Neural crest cell (in vitro differentiated cells): ENCODE measurements at places on chromosomes 2 and 18.

- H3K4me3 ChIP-seq: no peak overlapping the region
- H3K4me1 ChIP-seq: peaks cover 7% of the 10 kb centered on the region
- no peaks in the 10 kb centered on the region for H3K36me3 ChIP-seq
- H3K27me3 ChIP-seq: no peaks in the 10 kb centered on the region
Observed at GRCh38 chr2:40332191-40332826, 119.6 kb downstream of the SLC8A1 start.

- no peaks in the 10 kb centered on the region for H3K4me1 ChIP-seq
- H3K27me3 ChIP-seq: peaks cover 22% of the 10 kb centered on the region
- no peak for DNase-seq
- no peak overlapping the region for H3K27ac ChIP-seq
- H3K4me3 ChIP-seq: no peak overlapping the region
- no peaks in the 10 kb centered on the region for H3K36me3 ChIP-seq
Observed at GRCh38 chr2:131542438-131543384, 15.0 kb downstream of the CCDC74A start.

DNA sequence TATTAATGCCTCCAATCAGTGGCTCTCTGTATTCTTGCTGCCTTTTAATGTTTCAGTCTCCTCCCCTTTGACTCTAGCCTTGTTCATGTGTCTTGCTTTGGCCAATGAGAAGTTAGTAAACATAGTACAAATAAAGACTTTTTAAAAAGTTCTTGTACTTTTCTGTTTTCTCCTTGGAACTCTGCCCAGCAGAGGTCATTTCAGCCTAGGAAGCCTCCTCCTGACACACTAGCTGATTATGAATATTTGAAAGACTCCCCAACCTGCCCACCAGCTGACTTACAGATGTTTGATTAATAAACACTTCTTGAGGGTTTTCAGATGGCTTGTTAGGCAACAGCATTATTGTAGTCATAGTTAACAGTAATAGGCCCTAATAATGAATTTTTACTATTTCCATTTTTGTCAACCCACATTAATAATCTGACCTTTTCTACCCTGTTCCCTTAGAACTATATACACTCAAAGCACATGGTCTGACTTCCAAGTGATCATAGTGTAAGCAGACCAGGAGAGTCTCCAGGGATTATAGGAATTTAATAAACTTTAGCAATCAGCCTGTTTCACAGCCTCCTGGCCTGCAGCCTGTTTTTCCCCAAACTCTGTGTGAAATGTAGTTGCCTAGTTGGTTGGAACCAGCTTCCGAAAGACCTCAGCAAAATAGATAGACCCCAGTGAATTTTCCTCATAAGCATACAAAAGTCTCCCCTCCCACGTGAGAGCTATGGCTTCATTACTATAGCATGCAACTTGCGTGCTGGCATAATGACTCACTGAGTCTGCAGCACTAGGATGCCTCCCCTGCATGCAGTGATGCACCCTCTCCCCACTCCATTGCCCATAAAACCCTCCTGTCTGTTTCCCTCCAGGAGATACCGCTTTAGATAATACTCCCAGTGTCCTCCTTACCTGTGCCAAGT is 670.7 kb upstream of the ZNF804A start:
- no peak overlapping the region for H3K4me3 ChIP-seq
- peak overlapping the region; percentile 51 for H3K27ac ChIP-seq
- no peak for DNase-seq
- H3K27me3 ChIP-seq: no peaks in the 10 kb centered on the region
- no peaks in the 10 kb centered on the region for H3K36me3 ChIP-seq

DNA sequence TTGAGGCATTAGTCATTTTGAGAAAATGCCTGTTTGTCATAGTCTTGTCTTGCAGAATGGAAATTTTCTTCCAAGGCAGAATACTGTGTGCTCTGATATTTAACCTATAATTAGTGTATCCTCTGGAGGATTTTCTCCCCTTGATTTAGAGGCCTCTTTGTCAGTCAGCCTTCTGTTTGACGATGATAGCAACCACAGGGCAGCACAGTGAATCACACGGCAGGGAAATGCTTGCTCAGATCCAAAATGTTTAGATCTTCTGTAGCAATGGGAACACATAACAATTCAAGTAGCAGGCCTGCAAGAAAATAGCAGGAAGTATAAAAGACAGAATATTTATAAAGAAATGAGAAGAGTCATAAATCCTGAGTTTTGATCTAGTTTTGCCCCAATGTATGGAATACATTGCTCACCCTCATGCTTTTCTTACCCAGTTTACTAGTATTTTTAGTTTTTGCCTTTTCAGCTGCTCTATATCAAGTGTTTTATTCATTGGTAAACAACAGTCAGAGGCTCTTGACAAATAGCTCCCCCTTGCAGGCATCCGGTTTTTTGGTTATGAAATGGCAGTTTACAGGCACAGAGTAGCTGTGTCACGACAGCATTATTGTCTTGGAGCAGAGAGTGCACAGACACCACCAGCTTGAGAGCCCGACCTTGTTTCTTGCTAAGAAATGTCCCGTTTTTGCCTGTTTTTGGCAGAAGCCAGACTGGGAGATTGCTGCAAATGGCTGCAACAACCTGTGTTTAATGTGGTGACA is 185.1 kb downstream of the MYO3B start:
- no peak overlapping the region for H3K4me3 ChIP-seq
- H3K4me1 ChIP-seq: peaks cover 41% of the 10 kb centered on the region
- H3K27me3 ChIP-seq: peaks cover 30% of the 10 kb centered on the region
- DNase-seq: no peak
- H3K36me3 ChIP-seq: no peaks in the 10 kb centered on the region

- H3K27ac ChIP-seq: no peak overlapping the region
- DNase-seq: no peak
- no peak overlapping the region for H3K4me3 ChIP-seq
Observed at GRCh38 chr18:63148449-63149301, 170.9 kb downstream of the BCL2 start.

DNA sequence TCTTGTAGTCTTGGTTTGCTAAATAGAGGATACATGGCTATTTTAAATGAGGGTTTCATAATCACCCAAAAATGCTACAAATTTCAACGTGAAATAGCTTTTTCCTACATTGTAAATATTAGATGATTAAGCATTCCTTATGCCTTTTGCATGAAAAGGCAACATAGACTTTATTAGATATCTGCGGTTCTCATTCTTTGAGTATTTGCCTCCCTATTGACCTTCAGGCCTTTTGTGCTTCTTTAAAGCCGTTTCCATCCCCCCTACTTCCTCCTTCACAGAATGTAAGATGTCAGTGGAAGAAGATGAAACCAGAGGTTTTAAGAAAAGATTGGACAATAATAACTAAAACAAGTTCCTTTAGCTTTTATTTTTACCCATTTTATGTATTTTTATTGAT is 144.1 kb downstream of the UBE2E3 start:
- DNase-seq: no peak
- H3K36me3 ChIP-seq: no peaks in the 10 kb centered on the region
- no peak overlapping the region for H3K27ac ChIP-seq
- H3K27me3 ChIP-seq: no peaks in the 10 kb centered on the region

- no peaks in the 10 kb centered on the region for H3K36me3 ChIP-seq
- H3K27ac ChIP-seq: no peak overlapping the region
- H3K4me1 ChIP-seq: peaks cover 6% of the 10 kb centered on the region
Observed at GRCh38 chr18:68489013-68489792, 225.7 kb downstream of the TMX3 start.

DNA sequence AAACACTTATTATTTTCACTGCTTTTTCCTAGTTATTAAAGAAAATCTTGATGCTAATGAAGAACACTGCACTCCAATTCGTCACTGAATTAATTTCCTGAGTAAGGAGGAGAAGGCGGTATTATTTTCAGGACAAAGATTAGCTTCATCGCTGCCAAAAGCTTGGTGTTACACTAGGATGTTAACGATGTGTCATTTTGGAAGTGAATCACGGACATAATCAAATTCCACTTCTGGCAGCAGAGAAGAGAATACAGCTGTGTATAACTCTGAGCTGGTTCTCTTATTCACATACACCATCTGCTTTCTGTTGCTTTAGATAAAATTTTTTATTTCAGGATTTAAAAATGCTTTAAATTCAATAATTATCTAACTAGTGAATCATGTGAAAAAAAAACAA is 74.1 kb downstream of the SCG2 start:
- H3K4me3 ChIP-seq: no peak overlapping the region
- H3K27ac ChIP-seq: no peak overlapping the region
- peaks cover 9% of the 10 kb centered on the region for H3K4me1 ChIP-seq
- peaks cover 15% of the 10 kb centered on the region for H3K36me3 ChIP-seq

- no peaks in the 10 kb centered on the region for H3K36me3 ChIP-seq
- H3K4me1 ChIP-seq: no peaks in the 10 kb centered on the region
- no peak overlapping the region for H3K4me3 ChIP-seq
- DNase-seq: no peak
Observed at GRCh38 chr2:50355891-50356290, 676.0 kb downstream of the NRXN1 start.

GRCh38 chr18:57696271-57696670 is 74.6 kb upstream of the NARS1 start:
- peaks cover 20% of the 10 kb centered on the region for H3K4me1 ChIP-seq
- no peak for DNase-seq
- H3K27me3 ChIP-seq: no peaks in the 10 kb centered on the region
- H3K36me3 ChIP-seq: no peaks in the 10 kb centered on the region

DNA sequence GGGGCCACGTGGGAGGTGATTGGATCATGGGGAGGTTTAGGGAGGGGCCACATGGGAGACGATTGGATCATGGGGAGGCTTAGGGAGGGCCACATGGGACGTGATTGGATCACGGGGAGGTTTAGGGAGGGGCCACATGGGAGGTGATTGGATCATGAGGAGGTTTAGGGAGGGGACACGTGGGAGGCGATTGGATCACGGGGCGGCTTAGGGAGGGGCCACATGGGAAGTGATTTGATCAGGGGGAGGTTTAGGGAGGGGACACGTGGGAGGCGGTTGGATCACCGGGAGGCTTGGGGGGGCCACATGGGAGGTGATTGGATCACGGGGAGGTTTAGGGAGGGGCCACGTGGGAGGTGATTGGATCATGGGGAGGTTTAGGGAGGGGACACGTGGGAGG is 22.5 kb upstream of the SALL3 start:
- peaks cover 3% of the 10 kb centered on the region for H3K36me3 ChIP-seq
- no peaks in the 10 kb centered on the region for H3K27me3 ChIP-seq
- no peak overlapping the region for H3K4me3 ChIP-seq
- no peaks in the 10 kb centered on the region for H3K4me1 ChIP-seq
- no peak for DNase-seq
- H3K27ac ChIP-seq: no peak overlapping the region

GRCh38 chr2:151616760-151617339 is 117.4 kb downstream of the NEB start:
- no peak for DNase-seq
- H3K36me3 ChIP-seq: no peaks in the 10 kb centered on the region
- peaks cover 8% of the 10 kb centered on the region for H3K4me1 ChIP-seq
- no peaks in the 10 kb centered on the region for H3K27me3 ChIP-seq
- no peak overlapping the region for H3K4me3 ChIP-seq

DNA sequence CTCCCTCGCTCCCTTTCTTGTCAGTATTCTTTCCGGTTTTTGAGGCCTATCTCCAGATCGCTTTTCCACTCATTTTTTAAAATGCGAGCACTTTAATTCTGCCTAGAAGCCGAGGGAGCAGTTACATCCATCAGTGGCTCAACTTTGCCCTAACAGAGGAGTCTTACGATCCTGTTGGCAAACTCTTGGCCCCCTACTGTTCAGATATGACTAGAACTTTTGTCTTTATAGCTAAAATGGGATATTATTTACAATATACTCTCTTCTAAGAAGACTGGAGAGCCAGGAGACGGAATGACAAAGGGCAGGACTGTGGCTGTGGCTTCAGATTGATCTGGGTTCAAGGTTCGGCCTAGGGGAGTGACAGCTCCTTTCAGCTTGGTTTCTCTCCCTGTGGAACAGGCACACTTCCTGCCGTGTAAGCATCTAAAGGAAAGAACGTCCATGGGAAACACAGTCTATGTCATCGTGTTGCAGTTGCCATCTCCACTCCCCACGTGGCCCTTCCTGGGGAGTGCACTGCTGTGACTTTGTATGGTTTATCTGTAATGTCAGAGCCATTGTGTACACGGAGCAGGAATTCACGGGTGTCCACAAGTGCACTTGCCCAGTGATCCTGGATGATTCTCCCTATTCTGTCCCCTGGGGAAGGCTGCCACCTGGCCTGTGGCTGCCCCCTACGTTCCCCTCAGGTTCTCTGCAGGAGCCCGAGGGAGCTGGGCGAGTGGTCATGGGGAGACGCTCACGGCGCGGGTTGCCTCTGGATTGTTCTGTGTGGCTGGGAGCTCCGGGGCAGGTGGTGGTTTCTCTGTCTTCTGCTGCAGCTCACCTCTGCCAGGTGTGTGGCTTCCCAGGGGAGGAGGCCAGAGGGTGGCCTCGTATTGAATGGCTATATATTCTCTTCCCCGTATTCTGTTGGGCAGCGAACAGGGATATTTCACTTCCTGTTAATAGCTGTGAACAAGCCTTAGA is 222.0 kb downstream of the LDLRAD4 start:
- peaks cover 6% of the 10 kb centered on the region for H3K4me1 ChIP-seq
- peaks cover 18% of the 10 kb centered on the region for H3K27me3 ChIP-seq
- H3K36me3 ChIP-seq: no peaks in the 10 kb centered on the region

DNA sequence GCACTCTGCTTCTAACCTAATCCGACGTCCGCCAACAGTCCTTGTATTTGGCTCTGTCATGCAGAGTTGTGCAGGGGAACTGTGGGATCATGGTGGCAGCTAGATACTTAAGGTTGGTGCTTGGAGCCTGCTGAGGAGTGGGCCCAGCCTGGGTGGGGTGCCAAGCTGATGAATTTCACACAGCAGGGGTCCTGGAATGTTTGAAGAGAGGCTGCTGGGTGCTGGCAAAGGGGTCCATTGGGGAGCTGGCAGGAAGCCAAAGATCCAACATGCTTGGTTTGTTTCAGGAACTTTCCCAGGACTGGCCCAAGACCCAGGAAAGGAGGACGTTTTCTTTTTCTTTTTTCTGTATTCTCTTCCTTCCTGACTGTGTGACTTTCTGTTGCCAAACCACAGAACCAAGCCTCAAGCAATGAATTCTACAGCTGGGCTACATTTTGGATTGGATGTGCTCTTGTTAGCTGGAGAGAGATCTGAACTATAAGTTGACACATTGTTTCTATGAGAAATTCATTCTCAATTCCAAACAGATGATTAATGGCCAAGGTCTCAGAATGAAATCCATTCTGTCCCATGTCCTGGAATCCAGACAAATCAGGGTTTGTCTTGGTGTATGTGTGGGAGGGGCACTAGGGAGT is 49.9 kb downstream of the DHRS9 start:
- H3K27me3 ChIP-seq: no peaks in the 10 kb centered on the region
- no peak overlapping the region for H3K4me3 ChIP-seq
- no peaks in the 10 kb centered on the region for H3K4me1 ChIP-seq
- H3K27ac ChIP-seq: no peak overlapping the region
- H3K36me3 ChIP-seq: peaks cover 5% of the 10 kb centered on the region
- DNase-seq: no peak

DNA sequence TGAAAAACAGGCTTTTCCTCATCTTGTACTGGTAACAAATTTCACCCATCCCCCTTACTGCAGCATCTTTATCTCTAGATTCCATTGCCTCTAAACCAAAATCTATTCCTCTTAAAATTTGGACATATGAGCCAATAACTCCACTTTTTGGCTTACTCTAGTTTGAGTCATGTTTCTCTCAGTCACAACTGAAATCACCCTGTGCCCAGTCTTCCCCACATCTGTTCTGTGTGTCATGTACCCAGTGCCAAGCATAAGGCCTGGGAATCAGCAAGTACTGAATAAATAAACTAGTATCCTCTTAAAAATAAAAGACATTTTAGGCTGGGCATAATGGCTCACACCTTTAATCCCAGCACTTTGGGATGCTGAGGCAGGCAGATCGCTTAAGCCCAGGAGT is 20.8 kb upstream of the CHN1 start:
- peaks cover 3% of the 10 kb centered on the region for H3K36me3 ChIP-seq
- no peak overlapping the region for H3K27ac ChIP-seq
- no peak for DNase-seq
